Stimulated activated CD4-positive, alpha-beta T cell treated with anti-CD3 and anti-CD28 coated beads, Interleukin-15, amount 100 ng/mL, for 1 hour (primary cell): ENCODE measurements at places on chromosomes 6 and 20.

DNA sequence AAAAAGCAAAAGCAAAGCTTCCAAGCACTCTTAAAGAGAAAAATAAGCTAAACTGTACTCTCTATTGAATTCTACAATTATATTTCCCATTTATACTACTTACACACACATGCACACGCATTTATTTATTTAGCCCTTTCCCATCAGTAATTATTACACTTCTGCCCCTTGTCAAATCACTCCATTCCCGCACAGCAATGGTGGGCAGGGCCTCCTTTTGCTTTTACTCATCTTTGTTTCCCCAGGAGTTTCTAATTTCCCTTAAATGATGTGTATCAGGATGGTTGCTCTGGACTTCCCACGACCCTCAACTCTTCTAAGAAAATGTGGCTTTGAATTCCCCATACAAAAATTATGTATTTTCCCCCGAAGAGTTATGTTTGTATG lies 19.9 kb downstream of the PXT1 start:
- DNase-seq, result no peak

DNA sequence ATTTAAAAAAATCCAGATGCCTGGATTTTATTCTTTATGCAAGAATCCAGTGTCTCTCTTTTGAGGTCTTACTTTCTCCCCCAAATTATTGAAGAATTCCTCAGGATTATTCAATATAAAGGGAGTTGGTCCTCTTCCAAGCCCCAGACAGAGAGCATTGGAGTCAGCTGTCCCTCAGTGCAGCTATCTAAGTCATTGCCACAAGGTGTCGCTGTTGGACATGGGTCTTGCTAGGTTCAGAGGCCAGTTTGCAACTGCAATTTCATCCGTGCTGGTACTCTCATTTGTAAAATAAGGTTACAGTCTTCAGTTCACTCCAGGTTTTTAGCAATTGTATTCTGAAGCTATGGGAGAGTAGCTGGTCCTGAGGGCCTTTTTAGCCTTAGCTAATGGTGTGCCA lies 27.8 kb downstream of the CCN2 start:
- no peak for DNase-seq

DNA sequence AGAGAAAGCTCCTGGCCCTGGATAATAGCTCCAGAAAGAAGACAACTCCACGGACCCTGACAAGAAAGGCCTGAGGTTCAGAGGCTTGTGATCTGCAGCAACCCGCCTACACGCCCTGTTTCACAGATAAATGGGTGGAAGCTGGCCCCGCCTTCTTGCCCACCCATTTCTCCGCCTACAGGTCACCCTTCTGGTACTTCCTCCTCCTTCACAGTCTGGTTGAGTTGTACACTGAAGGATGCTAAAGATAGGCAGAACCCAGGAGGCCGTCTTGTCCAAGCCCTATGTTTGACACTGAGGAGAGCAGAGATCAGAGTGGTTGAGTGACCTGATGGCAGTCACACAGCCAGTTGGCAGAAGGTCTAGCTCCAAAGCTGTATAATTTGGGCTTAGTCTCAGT lies 34.2 kb upstream of the MDGA1 start:
- peak; percentile 37 for DNase-seq

GRCh38 chr6:104548297-104548696 lies 311.4 kb downstream of the HACE1 start:
- no peak for DNase-seq

- no peak for DNase-seq
Observed at GRCh38 chr6:170294813-170295509, 4.1 kb upstream of the DLL1 start.

GRCh38 chr6:47303342-47303741 lies 6.4 kb downstream of the TNFRSF21 start:
- no peak for DNase-seq

DNA sequence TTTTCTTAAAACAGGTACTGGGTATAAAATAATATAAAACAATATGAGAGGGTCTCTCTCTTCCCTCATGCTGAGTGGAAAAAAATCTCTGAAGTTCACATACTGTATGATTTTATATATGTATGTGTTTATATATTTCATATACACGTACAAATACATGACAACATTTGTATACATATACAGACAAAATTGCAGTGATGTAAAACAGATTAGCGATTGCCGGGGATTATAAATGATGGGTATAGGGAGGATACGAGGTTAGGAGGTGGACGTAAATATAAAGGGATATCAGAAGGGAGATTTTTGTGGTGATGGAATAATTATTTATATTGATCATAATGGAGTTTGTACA lies 194.8 kb upstream of the PRSS16 start:
- no peak for DNase-seq

DNA sequence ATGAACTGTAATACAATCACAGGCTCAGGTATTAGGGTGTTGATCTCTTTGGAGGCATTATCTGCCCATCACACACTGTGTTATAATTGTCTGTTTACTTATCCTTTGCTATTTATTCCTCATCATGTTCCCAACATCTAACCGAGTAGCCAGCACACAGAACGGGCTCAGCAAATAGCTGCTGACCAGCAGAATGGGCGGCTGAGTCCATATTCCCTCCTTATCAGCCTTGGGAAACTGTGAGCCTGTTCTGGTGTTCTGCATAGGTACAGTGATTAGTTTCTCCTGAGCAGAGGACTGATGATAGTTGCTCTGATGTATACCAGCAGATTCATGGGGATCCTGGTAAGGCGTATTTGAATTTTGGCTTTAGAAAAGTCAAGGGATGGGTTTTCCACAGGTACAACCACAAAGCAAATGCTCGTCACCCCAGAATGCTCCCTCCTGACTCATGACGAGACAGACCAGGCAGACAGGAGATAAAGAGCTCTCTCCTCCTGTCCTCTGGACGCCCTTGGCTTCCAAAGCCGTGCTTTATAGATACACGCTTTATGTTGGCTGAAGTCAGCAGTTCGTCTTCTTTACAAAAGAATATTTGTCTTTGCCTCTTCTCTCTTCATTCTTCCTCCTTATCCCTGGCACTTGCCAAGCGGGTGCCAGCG lies 166.7 kb downstream of the TTLL2 start:
- no peak for DNase-seq
